ENCODE measurements at places on chromosomes 3 and 15. TPM values are rescaled to one million over a fixed set of nuclear protein-coding genes. Genes with fewer than 3 reads are reported as not detected.

DNA sequence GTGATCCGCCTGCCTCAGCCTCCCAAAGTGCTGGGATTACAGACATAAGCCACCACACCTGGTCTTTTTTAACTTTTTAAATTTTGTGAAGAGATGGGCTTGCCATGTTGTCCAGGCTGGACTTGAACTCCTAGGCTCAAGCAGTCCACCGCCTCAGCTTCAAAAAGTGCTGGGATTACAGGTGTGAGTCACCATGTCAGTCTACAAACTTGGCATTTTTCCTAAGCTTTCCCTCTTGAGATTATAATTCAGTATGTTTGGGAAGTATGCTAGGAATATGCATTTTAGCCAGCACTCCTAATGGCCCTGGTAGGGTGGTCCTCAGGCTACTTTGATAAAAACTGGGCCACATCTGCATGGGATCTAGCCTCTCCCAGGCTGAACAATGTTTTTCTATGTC lies 4.4 kb downstream of the WDR73 start:
- no peak for DNase-seq

- no peak for DNase-seq
Observed at GRCh38 chr15:85972805-85973540, 106.7 kb upstream of the AGBL1 start.

- DNase-seq = peak; percentile 34
Observed at GRCh38 chr3:148379763-148380382, 317.8 kb upstream of the AGTR1 start.

GRCh38 chr3:127959873-127960272 lies 44.8 kb downstream of the KBTBD12 start:
- DNase-seq = peak; percentile 56

DNA sequence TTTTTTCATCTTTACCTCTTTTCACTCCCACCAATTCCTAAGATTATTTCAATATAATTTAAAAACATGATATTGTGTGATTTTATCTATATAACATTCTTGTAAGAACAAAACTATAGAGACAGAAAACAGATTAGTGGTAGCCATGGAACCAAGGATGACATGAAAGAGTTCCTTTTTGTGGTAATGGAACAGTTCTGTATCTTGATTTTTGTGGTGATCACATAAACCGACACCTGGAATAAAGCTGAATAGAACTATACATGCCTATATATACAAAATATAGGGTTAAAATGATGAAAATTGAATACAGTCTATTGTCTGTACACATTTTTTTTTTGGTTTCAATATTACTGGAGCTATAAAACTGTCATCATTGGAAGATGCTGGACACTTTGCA lies 945.4 kb downstream of the SI start:
- no peak for DNase-seq

DNA sequence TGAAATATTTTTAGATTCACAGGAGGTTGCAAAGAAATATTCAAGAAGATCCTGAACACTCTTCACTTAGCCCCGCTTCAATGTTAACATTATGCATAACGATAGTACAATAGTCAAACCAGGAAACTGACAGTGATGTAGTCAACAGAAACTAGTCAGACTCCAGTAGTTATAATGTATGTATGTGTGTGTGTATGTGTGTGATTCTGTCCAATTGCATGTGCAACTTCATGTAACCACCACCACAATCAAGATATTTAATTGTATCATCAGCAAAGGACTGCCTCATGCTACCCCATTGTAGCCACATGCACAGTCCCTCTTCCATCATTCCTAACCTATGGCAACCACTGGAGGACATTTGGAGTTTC lies 77.9 kb downstream of the APBA2 start:
- DNase-seq = no peak

DNA sequence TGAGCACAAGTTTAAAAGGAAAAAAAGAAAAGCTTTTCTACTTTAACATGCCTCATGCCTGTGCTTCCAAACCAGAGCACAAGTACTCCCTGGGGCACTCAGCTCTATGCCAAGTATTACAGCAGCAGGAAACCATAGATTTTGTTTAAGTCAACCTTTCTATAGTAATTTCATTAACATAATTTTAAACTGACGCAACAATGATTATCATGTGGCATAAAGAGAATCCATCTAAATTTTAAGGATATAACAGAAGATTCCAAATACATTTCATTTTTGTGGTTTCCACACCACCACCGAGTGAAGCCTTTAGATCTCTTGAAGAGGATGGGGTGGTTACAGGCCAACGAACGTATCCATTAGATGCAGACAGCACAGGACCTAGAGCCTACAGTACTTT lies 112.1 kb downstream of the TNIK start:
- no peak for DNase-seq

SLC22A13 gene
- 1.4 TPM for total RNA-seq

GRCh38 chr3:57109437-57110199 lies 49.2 kb downstream of the SPATA12 start:
- DNase-seq = no peak

- no peak for DNase-seq
Observed at GRCh38 chr3:78878011-78878410, 889.8 kb downstream of the ROBO1 start.

DNA sequence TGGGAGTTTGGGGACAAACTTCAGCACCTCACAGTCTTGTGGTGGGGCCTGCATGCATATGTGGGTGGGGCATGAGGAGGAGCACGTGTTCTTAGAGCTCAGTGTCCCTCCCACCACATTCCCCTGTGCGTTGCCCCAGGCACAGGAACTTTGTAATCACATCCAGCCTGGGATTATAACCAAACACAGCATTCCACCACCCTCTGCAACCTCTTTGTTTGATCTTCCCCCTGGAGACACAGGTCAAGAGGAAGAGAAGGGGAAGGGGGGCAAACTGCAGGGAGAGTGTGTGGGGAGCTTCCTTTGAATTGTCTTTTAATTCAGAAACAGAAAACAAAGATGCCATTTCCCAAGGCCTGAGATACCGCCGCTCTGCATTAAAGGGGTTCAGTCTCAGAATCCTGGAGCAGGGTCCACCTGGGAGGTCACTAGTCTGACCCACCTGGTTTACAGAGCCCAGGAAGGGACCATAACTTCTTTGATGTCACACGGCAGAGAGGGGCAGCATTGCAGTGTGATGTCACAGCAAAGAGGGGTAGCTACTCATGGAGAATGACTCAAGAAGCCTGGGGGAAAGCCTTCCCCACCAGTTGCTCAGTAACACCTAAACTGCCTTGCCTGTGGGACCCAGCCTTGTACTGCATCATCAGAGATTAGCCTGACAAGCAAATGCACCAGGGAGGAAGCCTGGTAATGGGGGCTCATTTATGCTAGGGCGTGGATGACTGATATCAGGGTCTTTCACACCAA lies 106.3 kb upstream of the RNU6-1 start:
- DNase-seq = no peak

CCDC13 gene
- 1.4 TPM for total RNA-seq

TP63 gene
- total RNA-seq = 0.27 TPM

DNA sequence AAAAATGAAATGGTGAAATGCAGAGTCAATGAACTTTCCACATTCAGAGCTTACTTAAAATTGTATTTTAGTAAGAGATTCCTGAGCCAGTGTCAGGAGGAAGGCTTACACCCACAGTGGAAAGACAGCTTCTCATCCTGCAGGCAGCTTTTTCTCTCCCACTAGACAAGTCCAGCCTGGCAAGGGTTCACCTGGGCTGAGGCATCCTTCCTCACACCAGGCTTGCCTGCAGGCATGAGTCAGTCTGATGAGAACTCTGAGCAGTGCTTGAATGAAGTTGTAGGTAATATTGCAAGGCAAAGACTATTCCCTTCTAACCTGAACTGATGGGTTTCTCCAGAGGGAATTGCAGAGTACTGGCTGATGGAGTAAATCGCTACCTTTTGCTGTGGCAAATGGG lies 3.1 kb downstream of the CCR4 start:
- DNase-seq = no peak

Data from cerebellum (tissue), 4 donors.